ENCODE measurements at places on chromosomes 6 and 20.

- no peak for DNase-seq
Measured at GRCh38 chr6:20729086-20729485, 194.8 kb downstream of the CDKAL1 start.

DNA sequence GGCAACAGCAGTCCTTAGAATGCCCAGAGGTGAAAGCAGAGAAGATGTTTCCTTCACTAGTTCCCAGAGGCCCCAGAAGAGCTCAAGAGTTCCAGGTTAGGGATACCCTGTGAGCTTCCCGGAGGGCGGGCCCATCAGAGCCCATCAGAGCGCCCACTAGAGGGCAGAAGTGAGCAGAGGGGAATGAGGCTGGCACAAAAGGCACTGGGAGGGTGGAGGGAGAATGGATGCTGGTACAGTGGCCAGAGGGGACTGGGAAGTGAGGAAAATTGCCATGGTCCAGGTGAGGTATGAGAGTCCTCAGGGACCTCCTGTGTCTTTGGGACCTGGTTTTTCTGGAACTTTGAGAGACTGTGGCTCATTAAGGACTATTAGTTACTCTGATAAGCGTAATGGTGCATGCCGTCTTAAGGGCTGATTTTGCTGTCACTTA, 57.3 kb downstream of the LINC00237 start:
- peak; percentile 31 for DNase-seq

DNA sequence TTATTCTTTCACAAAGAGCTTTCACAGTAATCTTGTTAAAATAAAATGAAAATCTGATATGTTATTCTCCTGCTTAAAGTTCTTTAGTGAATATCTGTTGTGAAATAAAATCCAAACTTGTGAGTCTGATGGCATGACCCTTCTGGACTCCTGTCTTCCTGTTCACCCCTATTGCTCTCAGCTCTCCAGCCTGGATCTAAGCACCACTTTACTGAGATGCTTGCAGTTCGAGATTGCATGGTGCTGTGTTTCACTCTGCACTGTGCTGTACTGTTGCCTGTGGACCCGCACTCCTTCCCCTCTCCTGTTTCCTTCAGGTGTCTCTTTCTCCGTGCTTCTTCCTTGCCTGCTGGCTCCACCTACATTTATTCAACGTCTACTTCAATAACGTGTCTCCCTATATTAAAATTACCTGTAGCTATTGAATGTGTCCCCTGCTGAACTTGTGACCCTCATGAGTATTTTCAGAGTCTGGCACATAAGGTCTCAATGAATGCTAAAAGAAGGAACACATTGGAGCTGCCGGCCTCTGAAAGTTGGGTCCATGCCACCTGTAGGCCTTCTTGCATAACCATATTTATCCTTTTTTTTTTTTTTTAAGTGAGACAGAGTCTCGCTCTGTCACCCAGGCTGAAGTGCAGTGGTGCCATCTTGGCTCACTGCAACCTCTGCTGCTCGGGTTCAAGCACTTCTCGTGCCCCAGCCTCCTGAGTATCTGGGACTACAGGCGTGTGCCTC, 100.1 kb downstream of the ARID1B start:
- DNase-seq, result no peak

- DNase-seq, result no peak
Measured at GRCh38 chr20:7516621-7517111, 423.6 kb downstream of the HAO1 start.
